ENCODE measurements at places on chromosomes 3 and 15. TPM values are rescaled to one million over a fixed set of nuclear protein-coding genes. Genes with fewer than 3 reads are reported as not detected.

NUTM1 gene
- not detected for total RNA-seq

PEX11A gene
- total RNA-seq = 1.9 TPM

DLL4 gene
- total RNA-seq = 24.1 TPM

ZPLD1 gene
- total RNA-seq = not detected

APBA2 gene
- total RNA-seq = 29.7 TPM

Data from mammary microvascular endothelial cell (primary cell).